ENCODE measurements at places on chromosomes 4 and X.

- no peak for DNase-seq
Observed at GRCh38 chr4:144579411-144580030, 66.4 kb upstream of the HHIP start.

GRCh38 chr4:54852602-54853001 is 194.8 kb downstream of the KIT start:
- DNase-seq, result no peak

GRCh38 chr4:26058537-26058936 is 144.5 kb downstream of the SMIM20 start:
- DNase-seq, result no peak

DNA sequence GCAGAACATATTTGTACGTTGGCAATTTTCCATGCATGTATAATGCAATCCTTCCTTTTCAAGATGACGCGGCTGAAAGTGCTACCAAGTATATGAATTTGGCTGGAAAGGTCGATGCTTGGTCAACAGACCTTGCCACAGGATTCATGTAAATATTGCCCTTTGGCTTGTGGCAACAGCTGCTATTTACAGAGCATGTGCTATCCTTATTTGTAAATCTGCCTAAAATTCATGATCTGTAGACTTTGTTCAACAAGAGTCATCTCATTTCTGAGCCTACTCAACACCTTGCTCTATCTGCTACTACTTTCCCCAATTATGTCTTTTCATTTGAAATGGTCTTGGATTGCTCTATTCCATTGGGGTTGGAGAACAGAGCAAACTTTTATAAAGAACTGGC is 1.9 kb upstream of the SMARCA1 start:
- no peak for DNase-seq

GRCh38 chr4:106373026-106373425 is 4.4 kb upstream of the GIMD1 start:
- DNase-seq, result no peak

GRCh38 chrX:46687619-46688018 is 71.3 kb downstream of the SLC9A7 start:
- DNase-seq, result no peak

DNA sequence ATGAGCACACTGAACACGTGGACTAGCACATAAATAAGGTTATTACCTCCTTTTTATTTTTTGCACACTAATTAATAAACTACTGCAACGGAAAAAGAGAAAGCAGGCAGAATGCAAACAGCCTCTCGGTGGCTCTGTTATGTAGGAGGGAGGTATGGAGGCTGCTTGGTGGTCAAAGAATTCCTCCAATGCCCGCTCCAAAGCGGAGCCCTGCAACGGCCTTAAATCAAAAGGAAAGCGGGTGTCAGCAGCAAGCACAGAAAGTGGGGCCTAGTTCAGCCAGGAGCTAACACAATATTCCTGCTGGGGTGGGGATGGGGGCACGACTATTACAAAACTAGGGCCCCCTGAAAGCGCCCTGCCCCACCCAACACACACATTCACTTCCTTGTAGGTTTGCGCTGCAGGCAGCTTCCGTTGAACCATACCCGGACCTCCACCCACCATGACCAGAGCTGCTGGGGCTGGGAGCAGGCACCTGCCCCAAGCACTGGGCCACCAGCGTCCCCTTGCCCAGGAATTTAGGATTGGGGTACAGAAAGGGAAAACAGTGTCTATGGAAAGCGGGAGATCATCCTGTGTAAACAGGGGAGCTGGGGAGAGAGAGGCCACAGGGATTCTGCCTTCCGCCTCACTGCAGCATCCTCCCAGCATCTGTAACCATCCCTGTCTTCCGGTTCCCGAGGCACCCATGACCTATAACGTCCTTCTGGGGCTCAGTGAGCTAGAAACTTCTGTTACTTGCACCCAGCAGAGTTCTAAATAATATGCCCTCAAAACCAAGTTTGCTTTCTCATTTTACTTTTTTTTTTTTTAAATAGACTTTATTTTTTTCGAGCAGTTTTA is 57.1 kb upstream of the DDX3X start:
- DNase-seq, result no peak

- DNase-seq, result no peak
Observed at GRCh38 chrX:94901849-94902248, 1227.8 kb downstream of the FAM133A start.

DNA sequence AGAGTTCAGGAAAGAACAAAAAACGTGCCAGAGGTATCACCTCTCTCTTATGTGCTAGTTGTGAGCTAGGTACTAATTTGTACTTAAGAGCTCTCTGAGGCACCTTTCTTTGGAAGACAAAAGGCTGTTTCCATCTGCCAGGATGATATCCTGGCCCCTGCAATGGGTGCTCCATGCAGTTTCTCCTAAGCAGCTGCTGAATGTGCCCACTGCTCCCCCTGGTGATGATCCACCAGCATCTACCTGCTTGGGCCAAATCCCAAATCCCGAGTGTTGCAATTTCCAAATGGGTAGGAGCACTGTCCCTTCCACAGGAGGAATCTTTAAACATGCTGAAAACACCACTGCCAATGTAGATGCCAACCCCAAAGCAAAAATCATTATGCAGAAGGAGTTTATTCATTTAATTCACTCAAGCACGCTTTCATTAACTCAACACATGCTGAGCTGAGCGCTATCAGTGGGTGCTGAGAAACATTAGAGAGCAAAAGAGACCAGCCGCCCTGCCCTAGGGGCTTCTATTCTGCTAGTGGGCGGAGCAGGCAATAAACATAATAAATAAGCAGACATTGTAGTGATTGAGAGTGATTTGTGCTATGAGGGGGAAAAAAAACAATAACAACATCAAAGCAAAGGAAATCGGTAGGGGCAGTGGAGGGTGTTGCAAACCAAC is 69.6 kb upstream of the C4orf50 start:
- DNase-seq, result no peak

DNA sequence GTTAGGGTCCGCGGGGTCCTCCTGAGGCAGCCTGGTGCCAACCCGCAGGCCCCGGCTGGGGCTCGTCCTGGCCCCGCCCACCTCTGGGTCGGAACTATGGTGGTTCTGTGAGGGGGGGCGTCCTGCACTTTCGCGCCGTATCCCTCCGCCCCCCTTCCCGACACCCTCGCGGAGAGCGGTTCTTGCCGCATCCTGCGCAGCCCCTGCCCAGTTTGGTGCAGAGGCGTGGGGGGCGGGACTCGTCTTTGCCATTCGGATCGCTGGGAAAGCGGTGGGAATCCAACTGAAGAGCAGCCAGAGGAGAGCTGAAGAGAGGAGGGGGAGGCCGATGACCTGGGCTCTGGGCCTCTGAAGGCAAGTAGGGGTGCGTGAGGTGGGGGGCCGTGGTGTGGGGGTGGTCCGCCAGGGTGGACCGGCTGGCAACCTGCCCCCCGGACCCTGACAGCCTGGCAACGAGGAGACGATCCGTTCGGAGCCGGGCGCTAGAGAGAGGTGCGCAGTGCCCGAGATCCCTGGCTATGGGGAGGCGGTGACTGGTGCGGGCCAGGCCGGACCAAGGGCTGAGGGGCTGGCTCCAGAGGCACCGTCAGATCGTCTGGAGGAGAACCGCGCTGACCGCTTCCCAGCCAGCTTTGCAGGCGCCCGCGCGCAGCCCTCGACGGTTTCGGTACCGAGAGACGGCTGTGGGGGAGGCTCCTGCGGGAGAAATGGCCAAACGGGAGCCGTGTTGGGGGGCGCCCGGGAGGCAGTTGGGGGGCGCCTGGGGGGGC is at the start of gene GPRASP1:
Gene GPRASP1 (plus strand): TSS at position 242 of the 770 bp plus-strand sequence. CDS start 2,431 bp downstream, outside the sequence.
- DNase-seq, result peak; percentile 3

- no peak for DNase-seq
Observed at GRCh38 chrX:151081016-151081415, 95.4 kb upstream of the GPR50 start.

DNA sequence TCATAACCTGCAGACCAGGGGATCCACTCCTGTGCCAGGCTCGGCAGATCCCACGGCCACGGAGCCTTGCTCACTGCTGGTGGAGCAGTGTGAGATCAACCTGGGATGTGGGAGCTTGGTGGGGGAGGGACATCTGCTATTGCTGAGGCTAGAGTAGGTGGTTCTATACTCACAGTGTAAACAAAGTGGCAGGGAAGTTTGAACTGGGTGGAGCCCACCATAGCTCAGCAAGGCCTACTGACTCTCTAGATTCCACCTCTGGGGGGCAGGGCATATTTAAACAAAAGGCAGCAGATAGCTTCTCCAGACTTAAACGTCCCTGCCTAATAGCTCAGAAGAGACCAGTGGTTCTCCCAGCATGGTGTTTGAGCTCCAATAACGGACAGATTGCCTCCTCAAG is 54.7 kb upstream of the EPHA5 start:
- no peak for DNase-seq

DNA sequence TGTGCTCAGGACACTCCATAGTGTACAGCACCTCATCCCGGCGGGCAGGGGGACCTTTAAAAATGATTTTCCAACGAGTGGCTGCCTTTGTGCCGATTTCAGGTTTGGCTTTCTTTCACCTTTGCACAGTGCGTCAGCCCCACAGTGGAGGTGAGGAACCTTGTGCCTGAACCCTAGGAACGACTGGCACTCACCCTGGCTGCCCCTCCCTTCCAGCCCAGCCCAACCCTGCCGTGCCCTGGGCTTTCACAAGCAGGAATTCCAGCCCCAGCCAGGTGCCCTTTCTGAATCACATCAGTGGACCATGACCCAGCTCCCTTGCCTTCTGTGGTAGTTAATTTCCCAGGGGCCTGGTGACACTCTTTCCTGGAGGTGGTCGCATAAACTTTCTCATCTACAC is 1.3 kb downstream of the TMEM164 start:
- DNase-seq, result no peak

GRCh38 chr4:151807220-151807619 is 46.4 kb upstream of the GATB start:
- no peak for DNase-seq

Measured in NCI-H1930 (cell line).